ENCODE measurements at places on chromosomes 13 and 19.

GRCh38 chr19:40155749-40156265 is 35.4 kb upstream of the MAP3K10 start:
- no peak for DNase-seq

- DNase-seq, result no peak
These were observed 25.3 kb upstream of the EIF3G start for GRCh38 chr19:10145031-10145430.

DNA sequence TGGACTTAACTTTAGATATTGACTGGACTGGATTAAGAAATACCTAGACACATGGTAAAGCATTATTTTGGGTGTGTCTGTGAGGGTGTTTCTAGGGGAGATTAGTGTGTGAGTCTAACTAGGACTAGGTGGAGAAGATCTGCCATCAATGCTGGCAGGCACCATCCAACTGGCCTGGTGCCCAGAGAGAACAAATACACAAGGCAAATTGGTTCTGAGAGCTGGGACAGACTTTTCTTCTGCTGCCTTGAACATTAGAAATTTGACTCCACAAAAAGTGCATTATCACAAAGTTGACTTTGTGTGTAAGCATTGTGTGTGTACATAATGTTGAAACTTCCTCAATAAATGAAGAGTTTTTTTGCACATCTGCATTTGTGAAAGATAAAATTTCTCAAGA is 522.1 kb downstream of the SUCLA2 start:
- no peak for DNase-seq

- no peak for DNase-seq
These were observed 34.0 kb downstream of the CEACAM1 start for GRCh38 chr19:42494321-42494720.

GRCh38 chr19:49779731-49780555 is 13.1 kb downstream of the AP2A1 start:
- no peak for DNase-seq

- no peak for DNase-seq
These were observed 526.2 kb downstream of the UQCRFS1 start for GRCh38 chr19:28686756-28687155.

DNA sequence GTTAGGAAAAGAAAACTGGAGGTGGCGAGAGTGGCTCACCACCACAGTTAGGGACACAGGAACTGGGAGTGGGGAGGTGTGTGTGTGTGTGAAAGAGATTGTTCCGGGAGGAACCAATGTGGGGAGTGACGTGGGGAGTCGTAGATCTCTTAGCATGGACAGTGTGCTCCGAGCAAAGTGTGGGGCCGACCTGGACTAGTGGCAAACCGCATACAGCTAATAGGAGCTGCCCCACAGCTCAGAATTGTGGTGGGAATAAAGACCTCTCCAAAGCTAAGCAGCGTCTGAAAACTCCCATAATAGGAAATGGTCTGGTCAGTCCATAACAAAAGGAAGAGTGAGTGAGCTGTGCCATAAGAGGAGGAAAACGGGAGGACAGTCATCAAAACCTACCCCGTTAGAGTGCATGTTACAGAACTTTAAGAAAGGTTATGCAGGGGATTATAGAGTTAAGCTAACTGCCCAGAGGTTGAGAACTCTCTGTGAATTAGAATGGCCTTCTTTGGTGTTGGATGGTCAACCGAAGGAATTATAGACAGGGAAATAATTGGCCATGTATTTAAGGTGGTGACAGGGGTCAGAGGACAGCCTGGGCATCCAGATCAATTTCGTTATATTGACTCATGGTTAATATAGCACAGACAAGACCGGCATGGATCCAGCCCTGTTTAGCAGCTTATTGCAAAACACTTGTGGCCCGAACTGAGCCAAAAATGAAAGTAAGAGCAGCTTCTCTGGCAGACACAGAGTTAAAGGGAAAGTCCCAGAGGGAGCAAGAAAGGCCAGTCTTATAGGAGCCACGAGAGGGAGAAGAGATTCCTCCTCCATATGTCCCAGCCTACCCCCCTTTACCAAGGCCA is 8.9 kb upstream of the SLC15A1 start:
- DNase-seq, result no peak

- no peak for DNase-seq
These were observed 92.7 kb downstream of the AKAP11 start for GRCh38 chr13:42364613-42365000.

DNA sequence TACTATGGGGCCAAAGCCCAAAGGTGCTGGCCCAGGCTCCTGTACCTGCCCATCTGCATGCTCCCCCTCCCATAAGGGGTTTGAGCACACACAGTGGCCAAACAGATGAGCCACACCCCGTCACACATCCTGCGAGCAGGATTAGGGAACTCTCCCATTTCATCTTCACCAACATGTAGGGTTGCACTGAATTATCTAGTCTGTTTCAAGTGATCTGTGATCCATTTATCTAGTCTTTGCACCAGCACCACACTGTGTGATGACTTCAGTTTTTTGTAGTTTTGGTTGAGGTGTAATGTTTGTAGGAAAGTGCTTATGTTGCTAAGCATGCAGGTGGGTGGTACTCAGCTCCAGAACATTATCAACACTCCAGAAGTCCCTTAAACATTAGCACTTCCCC is 249.3 kb downstream of the MYO16 start:
- DNase-seq, result no peak

GRCh38 chr13:105537113-105537512 is 998.3 kb downstream of the EFNB2 start:
- DNase-seq, result no peak

GRCh38 chr19:18290302-18291018 is 9.0 kb upstream of the JUND start:
- peak; percentile 52 for DNase-seq

GRCh38 chr19:38183251-38183897 is 40.6 kb downstream of the DPF1 start:
- no peak for DNase-seq

- no peak for DNase-seq
These were observed 860.8 kb upstream of the SLITRK5 start for GRCh38 chr13:86810361-86810760.

GRCh38 chr13:103960001-103960400 is 893.8 kb upstream of the SLC10A2 start:
- no peak for DNase-seq

DNA sequence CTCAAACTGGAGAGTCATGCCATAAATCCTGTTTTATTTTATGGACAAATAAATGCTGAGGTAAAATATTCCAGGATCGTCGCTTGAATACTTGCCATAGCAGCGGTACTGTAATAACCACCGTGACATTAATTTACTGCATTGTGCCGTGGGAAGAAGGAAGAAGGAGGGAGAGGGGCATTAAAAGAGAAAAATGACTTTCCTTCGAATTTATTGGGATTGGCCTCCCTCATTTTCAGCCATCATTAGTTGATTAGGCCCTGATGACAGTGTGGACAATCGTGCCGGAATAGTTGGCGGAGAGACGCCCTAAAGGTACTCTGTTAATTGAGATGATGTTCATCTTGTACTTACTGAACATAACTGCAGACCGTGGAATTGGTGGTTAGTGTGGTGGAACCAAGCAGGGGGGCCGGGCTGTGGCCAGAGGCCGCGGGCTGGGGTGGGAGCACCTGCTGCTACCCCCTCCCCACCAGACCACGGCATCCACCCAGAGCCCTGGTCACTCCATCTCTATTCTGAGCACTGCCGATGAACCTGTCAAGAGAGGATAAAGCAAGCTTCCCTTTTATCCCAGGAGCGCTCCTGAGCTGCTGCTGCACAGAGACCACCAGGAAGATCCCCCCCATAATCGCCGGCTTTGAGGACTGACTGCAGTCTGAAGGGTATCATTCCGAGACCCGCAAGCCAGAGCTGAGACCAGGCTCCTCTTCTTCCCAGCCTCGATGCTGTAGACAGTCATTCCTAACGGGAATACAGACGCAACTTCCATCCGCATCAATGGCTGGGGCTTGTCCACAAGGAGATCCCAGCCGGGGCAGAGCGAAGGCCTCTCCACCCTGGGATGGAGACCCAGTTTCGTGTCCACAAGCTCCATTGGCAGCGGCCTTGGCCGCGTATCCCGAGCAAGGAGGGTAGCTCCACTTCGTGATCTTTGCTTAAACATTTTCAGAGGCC is 168.3 kb upstream of the TSHZ3 start:
- no peak for DNase-seq

DNA sequence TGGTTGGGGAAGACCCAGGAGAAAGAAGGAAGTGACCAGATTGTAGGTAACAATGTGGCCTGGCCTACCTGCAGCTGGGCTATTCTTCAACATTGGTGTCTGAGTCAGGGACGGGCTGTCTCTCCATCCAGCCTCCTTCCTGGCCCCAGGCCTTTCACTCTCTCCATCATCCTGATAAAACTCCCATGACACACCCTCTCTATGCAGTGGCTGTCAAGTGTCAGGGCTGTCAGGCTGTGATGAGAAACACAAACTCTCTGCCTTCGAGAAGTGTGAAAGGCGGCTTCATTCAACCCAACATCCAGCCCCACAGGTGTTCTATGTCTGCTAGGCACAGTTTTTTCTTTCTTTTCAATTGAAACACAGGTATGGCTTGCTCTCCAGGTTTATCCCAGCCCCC is 153.3 kb upstream of the VSTM2B start:
- DNase-seq, result no peak

- DNase-seq, result no peak
These were observed 7.7 kb upstream of the BRD4 start for GRCh38 chr19:15340086-15340485.

All from GM18507 (cell line).